Uterus (tissue), 4 donors: ENCODE measurements at places on chromosomes 4 and X. TPM values are rescaled to one million over a fixed set of nuclear protein-coding genes. Genes with fewer than 3 reads are reported as not detected.

- DNase-seq, result no peak
These were observed 68.5 kb downstream of the BMPR1B start for GRCh38 chr4:94826206-94826605.

GRCh38 chr4:127622621-127622920 lies 10.2 kb upstream of the INTU start:
- no peak for DNase-seq

GRCh38 chr4:94406668-94407437 lies 44.9 kb upstream of the PDLIM5 start:
- DNase-seq, result peak; percentile 69

The RBM3 gene
- total RNA-seq, result 239 TPM

DNA sequence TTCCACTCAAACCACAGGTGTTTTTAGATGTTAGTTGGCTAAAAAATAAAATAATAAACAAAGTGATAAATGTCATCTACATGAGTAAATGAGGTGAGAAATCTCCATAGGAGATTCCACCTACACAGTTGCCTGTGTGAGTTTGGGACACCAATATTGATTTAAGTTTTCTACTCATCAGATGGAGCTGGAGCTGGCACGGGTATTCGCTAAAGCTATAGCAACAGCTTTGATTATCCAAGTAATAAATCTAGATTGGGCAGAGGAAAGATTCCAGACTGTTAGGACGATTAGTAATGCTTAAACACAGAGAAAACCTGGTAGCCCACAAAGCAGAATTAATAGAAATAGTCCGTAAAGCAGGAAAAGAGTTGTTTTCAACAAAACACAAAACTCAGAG lies 313.9 kb downstream of the PABPC4L start:
- no peak for DNase-seq

DNA sequence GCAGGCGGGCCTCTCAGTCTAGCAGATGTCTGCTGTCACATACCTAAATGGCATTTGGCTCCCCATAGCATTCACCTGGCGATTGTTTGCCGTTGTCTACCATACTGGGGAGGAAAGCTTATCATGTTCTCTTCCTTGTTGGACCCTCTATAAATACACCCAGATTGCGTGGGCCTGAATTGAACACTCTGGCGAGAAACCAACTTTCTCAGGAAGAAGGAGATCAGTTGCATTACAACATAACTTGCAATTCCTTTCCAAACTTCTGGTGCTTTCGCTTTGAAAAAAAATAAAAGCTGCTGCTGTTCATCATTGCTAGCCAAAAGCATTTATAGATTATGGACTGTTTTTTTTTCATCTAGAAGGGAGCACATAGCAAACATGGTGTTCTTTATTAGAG lies 230.0 kb upstream of the GPC4 start:
- DNase-seq, result peak; percentile 24

The FAM133A gene
- not detected for total RNA-seq

GRCh38 chr4:80967346-80967745 lies 63.2 kb upstream of the BMP3 start:
- no peak for DNase-seq

The AKAP4 gene
- not detected for total RNA-seq

DNA sequence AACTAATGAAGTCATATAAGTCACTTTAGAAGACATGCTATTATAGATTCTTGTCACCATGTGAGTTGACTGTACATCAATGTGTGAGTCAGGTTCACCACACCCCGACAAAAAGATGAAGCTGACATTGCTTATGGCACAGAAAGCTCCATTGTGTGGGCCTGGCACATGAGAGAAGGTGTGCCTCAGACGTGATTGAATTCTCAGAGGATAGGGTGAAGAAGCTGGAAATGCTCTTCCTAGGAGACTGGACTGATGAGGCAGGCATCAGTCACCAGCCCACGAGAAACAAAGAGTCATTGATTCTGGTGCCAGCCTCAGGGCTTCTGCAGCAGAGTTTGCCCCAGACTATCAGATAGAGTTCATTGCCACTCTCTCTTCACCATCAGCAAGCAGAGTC lies 35.9 kb upstream of the LRAT start:
- no peak for DNase-seq

DNA sequence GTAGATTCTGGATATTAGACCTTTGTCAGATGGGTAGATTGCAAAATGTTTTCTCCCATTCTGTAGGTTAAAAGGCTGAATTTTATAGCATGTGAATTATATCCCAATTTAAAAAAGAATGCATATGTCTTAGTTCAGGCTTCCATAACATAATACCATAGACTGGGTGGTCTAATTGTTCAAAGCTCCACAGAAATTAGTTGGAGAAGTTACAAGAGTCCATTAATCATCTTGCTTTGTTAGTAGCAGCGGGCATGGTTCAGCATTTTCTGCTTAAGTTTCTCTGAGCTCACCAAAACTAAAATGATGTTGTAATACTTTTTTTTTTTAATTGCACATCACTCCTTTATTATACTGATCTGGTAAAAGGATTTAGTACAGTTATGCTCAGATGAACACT lies 1.8 kb downstream of the PGAM4 start:
- DNase-seq, result no peak

DNA sequence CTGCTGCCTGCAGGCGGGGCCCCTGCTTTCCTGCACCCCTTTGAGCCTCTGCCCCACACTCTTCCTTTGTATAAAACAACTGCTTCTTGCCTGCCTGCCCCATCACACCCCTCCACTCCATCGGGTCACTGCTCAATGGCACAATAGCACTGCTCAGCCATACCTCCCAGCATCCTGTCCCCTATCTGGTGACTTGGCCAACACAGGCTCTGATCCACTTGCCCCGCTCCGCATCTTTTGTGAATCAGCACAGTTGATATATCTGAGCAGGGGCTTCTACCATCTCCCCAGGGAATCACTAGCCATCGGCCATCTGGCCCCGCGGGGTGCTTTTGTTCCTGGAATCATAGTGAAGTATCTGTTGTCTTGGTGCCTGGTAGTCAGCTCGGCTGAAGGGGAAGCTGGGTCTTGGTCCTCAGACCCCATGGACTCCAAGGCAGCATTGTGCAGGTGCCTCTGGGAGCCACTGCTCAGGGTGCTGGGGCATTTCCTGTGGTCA lies 45.3 kb downstream of the MAP7D3 start:
- DNase-seq, result no peak

DNA sequence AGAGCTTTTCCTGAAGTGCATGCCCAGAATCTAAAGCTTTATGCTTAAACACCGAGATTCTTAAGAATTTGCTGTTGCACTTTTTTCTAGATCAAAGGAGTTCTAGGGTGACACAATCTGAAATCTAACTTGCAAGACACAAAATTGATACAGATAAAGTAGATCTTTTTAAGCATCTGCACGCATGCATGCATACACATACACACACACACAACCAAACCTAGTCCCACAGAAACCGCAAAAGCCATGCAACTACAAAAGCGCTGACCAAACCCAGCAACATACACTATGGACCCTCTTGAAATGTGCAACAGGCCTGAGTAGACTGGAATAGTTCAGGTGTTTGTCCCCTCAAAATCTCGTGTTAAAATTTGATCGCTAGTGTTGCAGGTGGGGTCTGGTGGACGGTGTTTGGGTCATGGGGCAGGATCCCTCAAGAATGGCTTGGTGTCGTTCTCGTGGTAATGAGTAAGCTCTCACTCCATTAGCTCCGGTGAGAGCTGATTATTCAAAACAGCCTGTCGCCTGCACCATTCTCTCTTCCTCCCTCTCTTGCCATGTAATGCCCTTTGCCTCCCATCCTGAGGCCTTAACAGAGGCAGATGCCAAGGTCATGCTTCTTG lies 52.7 kb downstream of the IRF2 start:
- no peak for DNase-seq

- no peak for DNase-seq
These were observed 76.6 kb downstream of the INTS12 start for GRCh38 chr4:105631818-105632400.

- no peak for DNase-seq
These were observed 343.2 kb upstream of the TRAM1L1 start for GRCh38 chr4:117428536-117428935.

The MAGEC3 gene
- not detected for total RNA-seq

The SMIM20 gene
- total RNA-seq, result 208 TPM

DNA sequence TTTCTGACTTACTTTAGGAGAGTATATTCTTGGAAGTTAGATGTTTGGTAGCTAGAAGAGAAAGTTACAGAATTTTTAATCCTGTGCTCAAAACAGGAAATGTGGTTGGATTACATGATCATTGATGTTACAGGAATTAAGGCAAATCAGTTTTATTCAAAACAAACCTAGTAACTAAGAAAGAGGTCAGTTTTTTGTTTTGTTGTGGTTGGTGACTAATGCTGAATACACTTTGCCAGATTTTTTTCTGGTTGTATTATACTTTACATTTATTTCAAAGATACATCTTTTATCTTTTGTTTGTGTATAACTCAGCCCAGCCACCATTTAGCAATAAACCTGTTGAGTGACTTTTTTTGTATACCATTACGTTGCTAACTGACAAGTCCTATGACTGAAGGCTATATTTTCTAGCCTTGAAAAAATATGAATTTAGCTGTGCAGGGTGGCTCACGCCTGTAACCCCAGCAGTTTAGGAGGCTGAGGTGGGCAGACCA lies 116.7 kb downstream of the KLHL8 start:
- DNase-seq, result no peak

The SLC10A4 gene
- not detected for total RNA-seq

DNA sequence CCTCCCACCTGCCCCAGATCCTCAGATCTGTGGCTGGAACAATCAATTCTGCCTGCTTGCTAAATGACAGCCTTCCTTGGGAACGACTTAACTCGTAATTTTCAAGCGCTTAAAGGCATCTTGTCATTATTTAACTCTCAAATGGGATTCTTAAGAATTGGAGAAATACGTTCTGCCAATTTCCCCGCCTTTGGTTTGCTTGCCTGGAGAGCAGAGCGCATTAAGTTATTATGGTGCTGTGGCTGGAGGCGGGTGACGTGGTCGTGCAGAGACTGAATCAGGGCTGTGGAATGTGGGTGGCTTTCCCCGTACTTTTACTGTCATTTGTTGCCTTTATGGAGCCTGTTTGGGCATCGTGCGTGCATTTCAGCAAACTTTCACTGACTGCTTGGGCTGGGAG lies 78.9 kb upstream of the PSAPL1 start:
- no peak for DNase-seq

DNA sequence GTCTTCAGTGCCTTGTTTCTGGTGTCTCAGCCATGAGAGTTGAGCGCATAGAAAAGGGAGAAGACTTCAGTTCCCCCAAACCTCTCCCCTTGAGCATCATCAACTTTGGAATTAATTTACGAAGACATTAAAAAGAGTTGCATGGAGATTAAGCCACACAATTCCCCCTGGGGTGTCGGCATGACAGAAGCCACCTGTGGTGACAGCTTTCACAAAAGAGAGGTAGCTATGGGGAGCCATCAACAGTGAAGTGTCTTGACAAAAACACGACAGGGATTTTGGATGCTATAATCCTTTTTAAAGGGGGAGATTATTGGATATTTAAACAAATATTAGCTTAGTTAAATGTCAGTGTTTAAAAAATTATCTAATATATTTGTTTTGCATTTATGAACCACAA lies 307.6 kb downstream of the LDB2 start:
- no peak for DNase-seq

The KDM5C gene
- 106 TPM for total RNA-seq

- DNase-seq, result no peak
These were observed 66.1 kb upstream of the SLC39A8 start for GRCh38 chr4:102411408-102411807.

The SOWAHB gene
- 1.9 TPM for total RNA-seq

- no peak for DNase-seq
These were observed 85.0 kb upstream of the ZNF81 start for GRCh38 chrX:47751670-47752069.

DNA sequence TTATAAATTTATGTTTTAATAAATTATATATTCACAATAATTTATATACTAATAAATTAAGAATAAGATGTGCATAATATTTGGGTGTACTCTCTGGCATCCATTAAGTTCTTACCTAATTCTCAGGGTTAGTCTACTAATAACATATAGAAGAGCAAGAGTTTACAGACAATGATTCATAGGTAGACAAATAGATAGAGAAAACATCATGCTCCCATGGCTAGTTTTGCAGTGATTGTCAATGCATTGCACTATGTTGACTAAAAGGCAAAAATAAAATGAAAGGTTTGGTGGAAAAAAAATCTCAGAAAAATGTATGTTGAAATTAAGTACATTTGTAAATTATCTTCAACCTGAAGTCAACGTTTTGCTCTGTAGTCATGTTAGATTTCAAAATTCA lies 606.0 kb downstream of the KCTD8 start:
- no peak for DNase-seq

The CCNB3 gene
- total RNA-seq, result 0.26 TPM

- peak; percentile 75 for DNase-seq
These were observed 50.4 kb downstream of the USP11 start for GRCh38 chrX:47283015-47283771.

GRCh38 chr4:119493419-119493818 lies 135.2 kb downstream of the PDE5A start:
- no peak for DNase-seq

The EPHA5 gene
- 10.4 TPM for total RNA-seq

DNA sequence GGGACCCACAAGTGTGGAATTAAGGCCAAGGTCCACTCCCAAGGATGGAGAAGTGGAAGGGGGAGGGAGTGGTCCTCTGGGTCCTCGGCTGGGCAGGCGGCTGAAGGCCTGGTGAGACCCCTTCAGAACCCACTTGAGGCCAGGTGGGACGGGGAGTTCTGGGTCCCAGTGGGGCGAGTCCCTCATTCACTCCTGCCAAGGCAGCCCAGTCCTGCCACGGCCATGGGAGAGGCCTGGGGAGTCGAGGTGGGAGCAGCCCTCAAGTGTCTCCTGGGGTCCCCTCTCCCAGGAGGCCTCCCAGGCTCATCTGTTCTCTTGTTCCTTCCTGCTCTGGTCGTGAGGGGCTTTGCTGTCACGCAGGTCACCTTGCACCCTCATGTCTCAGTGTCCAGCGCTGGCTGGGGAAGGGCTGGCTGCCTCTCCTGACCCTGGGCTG lies 6.1 kb upstream of the SH3BP2 start:
- DNase-seq, result no peak

- no peak for DNase-seq
These were observed 26.3 kb downstream of the CXCL1 start for GRCh38 chr4:73895201-73896175.

DNA sequence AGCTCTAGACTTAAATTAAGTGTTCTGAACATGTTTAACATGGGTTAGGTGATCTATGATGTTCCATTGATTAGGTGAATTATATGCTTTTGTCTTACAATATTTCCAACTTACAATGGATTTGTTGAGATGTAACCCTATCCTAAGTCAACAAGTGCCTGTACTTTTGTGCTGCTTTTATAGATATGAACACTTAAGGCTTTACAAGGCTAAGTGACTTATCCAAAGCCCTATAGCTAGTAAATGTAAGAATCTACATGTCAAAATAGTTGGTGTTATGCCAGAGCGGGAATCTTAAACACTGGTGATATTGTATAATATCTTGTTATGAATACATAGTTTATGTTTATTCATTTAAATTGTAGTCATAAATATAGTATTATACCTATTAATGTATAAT lies 1629.1 kb upstream of the IGFBP7 start:
- no peak for DNase-seq
